GM23338 (cell line): ENCODE measurements at places on chromosomes 13 and 19.

DNA sequence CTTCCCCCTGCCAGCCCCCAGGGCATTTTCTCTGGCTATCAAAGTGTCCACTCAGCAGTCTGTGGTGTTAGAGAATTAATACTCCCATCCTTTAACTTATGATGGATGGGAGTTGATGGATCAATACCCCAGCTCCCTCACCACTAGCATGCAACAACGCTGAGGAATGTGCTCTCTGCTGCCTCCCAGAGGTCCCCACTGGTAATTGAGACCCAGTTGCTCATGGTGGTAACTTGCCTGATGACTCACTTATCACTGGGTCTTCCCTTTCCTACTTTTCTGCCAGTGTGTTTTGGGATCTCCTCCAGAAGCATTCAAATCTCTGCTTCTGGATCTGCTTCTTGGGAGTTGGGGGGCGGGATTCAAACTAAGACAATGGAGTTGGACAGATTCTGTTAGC lies 20.3 kb upstream of the CACNA1A start:
- DNase-seq: peak; percentile 77

DNA sequence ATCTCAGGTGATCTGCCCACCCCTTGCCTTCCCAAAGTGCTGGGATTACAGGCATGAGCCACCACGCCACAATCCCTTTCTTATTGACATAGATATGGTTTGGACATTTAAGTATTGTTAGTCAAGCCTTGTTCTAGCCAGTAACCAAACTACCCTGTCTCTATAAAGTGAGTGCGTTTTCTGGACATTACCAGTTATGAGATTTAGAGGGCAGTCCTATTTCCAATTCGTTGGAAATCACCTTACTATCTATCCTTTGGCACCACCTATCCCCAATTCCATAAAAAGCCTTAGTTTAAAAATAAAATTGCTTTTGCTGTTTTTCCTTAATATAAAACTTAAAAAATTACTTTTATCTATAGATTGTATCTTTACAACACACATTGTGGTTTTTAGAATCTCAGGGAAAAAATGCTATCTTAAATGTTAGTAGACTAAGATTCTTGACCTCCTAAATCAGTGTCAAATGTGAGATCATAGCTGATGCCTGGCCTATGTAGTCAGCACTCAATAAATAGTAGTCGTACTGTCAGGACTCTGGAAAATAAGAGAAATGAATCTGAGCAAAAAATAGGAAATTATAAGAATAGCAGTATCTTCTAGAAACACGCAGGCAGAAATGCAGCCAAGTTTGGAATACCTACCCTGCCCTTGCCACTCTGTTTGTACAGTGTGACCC lies 57.0 kb downstream of the NUFIP1 start:
- DNase-seq: no peak

- DNase-seq: peak; percentile 65
These were observed 95.2 kb downstream of the LRCH1 start for GRCh38 chr13:46648166-46648607.

- DNase-seq: peak; percentile 91
These were observed 4.7 kb downstream of the EPS8L1 start for GRCh38 chr19:55080121-55080967.

GRCh38 chr19:10760273-10760944 lies 42.5 kb downstream of the DNM2 start:
- DNase-seq: no peak

GRCh38 chr19:38500450-38500849 lies 67.0 kb downstream of the RYR1 start:
- no peak for DNase-seq

- DNase-seq: peak; percentile 41
These were observed 211.1 kb downstream of the ZIC5 start for GRCh38 chr13:99760456-99760855.

GRCh38 chr19:44573627-44574026 lies 39.7 kb upstream of the IGSF23 start:
- no peak for DNase-seq
